Esophagus squamous epithelium (tissue), 5 donors: ENCODE measurements at places on chromosomes 13 and 19.

DNA sequence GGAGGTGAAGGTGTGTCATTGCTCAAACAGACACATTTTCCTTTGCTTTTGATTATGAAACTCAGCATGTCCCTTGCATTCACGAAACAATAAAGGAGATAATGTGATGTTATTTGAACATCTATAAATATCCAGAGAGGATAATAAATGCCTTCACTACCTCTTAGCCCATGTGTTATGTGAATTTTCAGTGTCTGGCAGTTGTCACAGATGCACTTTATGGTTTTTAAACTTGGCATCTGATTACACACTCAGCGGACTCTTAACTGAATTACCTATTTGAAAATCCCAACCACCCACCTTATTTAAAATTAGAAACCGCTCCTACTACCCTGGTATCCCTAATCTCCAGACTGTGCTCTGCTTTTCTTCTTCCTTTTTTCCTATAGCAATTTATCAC lies 254.2 kb downstream of the COG6 start:
- DNase-seq, result no peak

- no peak for DNase-seq
Measured at GRCh38 chr19:40553885-40554857, 22.5 kb upstream of the SHKBP1 start.

- DNase-seq, result no peak
Measured at GRCh38 chr19:36051236-36051635, 2.8 kb downstream of the THAP8 start.

DNA sequence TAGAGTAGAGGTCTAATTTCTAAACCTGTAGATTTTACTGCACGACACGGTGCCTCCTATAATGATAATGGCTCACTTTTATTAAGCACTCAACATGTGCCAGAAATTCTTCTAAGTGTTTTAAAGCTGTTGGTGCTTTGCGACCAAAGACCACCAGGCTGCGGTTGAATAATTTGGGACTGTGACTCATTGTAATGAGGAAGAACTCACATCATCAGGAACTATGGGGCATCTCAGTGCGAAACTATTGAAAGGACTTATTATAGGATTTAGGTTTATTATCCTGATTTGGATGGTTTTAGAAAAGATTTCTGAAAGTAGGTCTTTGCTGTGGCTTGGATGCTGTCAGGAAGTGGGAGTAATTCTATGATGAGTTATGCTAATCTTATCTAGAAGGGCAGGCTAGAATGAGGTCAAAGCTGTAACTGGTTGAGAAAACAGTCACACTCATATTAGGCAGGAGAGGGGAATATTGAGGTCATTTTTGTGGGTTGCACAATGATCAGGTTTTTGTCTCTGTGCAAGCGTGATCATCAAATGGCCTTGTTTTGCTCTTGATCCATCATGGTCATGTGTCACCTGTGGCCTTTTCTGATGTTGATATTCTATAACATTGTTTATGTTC lies 266.8 kb downstream of the PCDH20 start:
- no peak for DNase-seq

- DNase-seq, result no peak
Measured at GRCh38 chr19:55488986-55489710, 912 bp downstream of the SSC5D start.

DNA sequence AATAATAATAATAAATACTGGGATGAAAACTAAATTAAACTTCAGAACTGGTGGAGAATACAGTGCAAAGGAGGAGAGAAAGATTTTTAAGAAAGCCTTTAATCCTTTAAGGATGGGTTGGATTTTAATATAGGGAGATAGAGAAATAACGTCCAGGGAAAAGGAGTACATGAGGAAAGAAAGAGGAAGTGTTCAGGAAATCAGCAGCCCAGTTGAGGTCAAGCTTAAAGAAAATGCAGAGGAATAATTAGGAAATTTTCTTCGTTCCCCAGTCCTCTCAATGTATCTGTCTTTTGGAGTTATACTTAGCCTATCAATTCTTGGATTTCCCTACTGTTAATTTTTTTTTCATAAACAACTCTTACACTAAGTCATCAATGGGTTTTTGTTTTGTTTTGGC lies 47.7 kb downstream of the INTS6 start:
- DNase-seq, result no peak

GRCh38 chr13:103351035-103351828 lies 285.0 kb upstream of the SLC10A2 start:
- DNase-seq, result no peak

GRCh38 chr13:20998649-20999415 lies 62.6 kb downstream of the LATS2 start:
- DNase-seq, result no peak

DNA sequence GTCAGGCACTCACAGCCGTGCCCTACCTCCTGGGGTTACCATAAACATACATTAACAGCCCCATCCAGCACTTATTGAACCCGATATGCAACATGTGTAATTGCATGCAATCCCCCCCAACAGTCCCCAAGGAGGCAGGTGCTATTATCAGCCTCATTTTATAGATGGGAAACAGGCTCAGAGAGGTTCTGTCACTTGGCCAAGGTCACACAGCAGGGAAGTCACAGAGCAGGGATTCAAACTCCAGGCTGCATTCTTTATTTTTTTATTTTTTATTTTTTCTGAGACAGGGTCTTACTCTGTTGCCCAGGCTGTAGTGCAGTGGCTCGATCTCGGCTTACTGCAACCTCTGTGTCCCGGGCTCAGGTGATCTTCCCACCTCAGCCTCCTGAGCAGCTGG lies 38.4 kb upstream of the TNFAIP8L1 start:
- no peak for DNase-seq

- no peak for DNase-seq
Measured at GRCh38 chr13:86831084-86831483, 840.1 kb upstream of the SLITRK5 start.

DNA sequence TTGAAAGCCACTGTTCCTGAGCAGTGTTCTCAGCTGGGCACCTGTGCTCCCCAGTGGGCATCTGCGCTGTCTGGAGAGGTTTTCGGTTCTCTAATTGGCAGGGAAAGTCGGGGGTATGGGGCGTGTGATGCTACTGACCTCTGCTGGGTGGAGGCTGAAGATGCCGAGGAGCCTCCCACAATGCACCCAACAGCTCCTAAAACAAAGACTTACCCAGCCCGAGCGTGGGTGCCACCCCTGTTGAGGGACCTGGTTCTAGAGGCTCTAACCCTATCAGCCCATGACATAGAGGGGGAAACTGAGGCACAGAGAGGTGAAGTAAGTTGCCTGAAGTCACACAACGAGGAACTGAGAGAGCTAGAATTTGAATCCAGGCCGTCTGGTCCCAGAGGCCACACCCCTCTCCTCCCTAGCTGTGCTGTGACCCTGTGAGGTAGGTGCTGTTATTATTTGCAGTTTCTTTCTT lies 2.3 kb downstream of the SPACA4 start:
- no peak for DNase-seq

DNA sequence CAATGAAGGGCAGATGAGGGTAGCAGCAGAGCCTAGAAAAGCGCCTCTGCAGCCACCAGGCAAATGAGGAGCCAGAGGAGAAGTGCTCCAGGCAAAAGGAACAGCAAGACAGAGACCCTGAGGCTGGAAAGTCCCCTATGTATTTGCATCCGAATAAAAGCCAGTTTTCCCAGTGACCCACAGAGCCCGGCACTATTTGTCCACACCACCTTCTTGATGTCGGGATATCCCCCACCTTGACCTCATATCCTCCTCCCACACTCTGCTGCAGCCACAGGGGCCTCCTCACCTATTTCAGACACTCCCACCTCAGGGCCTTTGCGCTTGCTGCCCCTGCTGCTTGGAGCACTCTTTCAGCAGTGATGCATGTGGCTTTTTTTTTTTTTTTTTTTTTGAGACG lies 6.6 kb downstream of the ATG4D start:
- DNase-seq, result no peak

- DNase-seq, result no peak
Measured at GRCh38 chr13:38707460-38707859, 20.6 kb downstream of the FREM2 start.

- no peak for DNase-seq
Measured at GRCh38 chr13:29254626-29255370, 340.7 kb downstream of the SLC7A1 start.

DNA sequence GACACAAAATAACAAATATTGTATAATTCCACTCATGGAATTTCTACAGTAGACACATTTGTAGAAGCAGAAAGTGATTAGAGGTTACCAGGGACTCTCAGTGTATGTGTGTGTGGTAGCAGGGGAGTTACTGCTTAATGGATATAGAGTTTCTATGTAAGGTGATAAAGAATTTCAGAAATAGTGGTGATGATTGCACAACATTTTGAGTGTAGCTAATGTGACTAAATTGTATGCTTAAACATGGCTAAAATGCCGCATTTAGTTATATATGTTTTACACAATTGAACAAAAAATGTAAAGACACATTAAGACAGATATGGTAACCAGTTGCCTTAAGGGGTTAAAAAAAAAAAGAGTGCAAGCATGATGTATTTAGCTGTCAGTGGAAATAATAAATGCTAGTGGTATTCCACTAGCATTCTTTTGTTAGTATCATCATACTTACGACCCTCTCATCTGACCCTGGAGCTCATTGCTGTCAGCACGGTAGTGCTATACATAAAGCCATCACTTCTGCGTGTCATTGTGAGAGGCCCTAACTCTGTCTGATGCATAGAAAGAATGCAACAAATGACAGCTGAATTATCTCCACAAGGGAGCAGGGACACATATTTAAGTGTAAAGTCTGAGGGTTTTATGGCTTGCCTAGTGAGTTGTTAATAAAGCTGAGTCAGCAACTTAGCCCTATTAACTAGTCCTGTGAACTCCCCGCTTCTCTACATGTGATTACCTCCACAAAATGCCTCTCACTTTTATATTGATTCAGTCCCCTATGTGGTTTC lies 134.1 kb upstream of the RXFP2 start:
- no peak for DNase-seq

- DNase-seq, result no peak
Measured at GRCh38 chr19:33292595-33293254, 9.6 kb downstream of the CEBPA start.

DNA sequence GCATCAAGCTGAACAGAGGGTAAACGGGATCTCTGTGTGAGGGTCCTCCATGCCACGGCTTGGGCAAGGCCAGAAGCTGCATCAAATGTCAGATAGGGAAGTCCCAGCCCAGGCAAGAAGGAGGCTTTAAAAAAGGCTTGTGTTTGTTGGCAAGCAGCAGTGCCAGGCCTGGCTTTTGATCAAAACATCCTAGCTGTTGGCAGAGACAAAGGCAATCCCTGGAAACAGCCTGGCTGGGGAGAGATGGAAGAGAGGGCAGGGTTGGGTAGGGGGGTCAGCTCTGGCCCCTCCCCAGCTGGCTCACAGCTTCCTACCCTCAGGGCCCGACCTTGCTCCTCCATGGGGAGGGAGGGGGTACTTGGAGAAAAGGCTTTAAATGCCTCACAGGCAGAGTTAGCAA lies 61.8 kb upstream of the KCTD15 start:
- no peak for DNase-seq

GRCh38 chr19:35115177-35115951 lies at the start of gene FXYD3:
TSS of gene FXYD3 (plus strand) at chr19:35115823. CDS start at chr19:35119377, 3,554 bp downstream.
- DNase-seq, result no peak

DNA sequence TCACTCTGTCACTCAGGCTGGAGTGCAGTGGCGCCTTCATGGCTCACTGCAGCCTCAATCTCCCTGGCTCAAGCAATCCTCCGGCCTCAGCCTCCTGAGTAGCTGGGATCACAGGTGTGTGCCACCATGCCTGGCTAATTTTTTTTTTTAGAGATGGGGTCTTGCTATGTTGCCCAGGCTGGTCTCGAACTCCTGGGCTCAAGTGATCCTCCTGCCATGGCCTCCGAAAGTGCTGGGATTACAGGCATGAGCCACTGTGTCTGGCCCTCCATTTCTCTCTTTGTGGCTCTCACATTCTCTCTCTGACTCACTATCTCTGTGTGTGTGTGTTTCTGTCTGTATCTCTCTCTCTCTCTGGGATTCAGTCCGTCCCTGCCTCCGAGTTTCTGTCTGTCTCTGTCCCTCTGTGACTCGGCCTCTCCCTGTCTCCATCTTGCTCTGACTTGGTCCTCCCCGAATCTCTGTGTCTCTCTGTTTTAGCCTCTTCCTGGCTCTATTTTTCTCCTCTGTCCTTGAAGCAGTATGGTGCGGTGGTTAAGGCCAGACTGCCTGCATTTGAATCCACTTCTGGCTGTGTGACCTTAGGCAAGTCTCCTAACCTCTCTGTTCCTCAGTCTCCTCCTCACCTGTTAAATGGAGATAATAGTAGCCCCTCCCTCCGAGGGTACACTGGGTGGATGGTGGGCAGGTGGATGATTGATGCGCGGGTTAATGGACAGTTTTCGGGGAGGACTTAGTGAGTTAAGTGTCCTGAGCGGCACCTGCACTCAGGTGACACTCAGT lies 11.0 kb downstream of the MEIS3 start:
- DNase-seq, result no peak

- no peak for DNase-seq
Measured at GRCh38 chr19:7199613-7200533, 94.3 kb downstream of the INSR start.
